CD14-positive monocyte (primary cell): ENCODE measurements at places on chromosomes 6 and 20. TPM values are rescaled to one million over a fixed set of nuclear protein-coding genes. Genes with fewer than 3 reads are reported as not detected.

DYNLT2 gene
- polyA plus RNA-seq: 0.43 and 1.5 TPM in 2 replicates

PKHD1 gene
- not detected in 2 replicates for polyA plus RNA-seq

TNXB gene
- polyA plus RNA-seq: not detected

SLC22A2 gene
- not detected in 2 replicates for polyA plus RNA-seq

DNA sequence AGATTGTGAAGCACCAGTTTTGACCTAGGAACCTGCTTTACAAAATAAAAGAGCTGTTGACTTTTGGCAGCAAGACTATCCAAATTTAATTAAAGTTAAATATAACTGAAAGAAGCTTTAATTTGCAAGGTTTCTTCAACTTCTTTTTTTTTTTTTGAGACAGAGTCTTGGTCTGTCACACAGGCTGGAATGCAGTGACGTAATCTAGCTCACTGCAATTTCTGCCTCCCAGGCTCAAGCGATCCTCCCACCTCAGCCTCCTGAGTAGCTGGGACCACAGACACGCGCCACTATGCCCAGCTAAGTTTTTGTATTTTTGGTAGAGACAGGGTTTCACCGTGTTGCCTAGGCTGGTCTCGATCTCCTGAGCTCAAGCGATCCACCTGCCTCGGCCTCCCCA is 13.7 kb upstream of the CSE1L start:
- DNase-seq: no peak

DNA sequence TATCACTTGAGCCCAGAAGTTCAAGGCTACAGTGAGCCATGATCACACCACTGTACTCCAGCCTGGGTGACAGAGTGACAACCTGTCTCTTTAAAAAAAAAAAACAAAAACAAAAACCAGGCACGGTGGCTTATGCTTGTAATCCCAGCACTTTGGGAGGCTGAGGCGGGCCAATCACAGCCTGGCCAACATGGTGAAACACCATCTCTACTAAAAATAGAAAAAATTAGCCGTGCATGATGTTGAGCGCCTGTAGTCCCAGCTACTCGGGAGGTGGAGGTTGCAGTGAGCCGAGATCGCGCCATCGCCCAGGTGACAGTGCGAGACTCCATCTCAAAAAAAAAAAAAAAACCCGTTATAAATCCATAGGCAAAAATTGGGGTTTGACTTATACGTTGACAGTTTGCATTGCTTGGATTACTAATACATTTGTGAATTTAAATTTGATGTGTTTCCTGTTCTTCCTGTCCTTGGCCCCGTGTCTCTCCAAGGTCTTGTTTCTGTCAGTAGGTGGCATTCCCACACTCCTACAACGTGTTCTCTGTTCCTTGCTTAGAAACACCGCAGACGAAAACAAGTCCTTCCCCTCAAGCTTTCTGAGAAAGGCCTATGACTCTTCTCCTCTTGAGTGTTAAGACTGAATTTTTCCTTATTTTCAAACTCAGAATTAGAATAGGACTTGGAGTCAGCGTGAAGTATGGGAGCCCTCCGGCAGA is 147.0 kb downstream of the DTNBP1 start:
- no peak for DNase-seq

DNA sequence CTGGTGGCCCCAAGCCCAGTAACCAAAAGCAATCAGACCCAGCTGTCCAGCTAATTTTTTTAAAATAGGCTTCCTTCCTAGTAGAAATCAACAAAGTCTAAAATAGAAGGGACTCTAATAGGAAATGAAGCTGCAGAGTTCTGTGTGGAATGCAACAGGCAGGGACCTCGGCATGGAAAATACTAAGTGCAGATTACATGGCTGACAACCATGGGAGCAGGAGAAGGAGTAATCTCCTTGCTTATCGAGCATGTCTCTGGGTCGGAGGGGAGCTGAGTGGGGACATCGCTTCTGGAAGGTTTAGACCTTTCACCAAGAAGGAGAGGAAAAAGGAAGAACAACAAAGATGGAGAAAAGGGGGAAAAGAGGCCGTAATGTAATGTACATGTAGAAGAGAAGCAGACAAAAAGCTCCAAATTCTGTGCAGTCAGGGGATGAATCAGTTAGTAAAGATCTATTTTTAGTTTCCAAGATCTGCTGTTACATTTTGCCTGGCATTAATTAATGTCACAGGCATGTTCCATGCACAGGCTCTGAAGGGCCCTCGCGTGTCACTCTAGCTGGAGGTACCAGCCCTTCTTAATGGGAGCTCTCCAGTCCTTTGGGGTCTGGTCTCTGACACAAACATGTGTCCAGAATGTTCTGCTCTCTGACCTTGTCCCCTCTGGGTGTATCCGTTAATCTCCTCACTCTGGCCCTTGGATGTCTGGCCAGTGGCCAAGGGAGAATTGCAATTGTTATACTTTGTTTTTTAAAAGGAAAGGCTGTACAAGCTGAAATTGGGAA is 16.6 kb upstream of the ZNF831 start:
- no peak for DNase-seq
